SIG-M5 (cell line): ENCODE measurements at places on chromosomes 13 and 19.

DNA sequence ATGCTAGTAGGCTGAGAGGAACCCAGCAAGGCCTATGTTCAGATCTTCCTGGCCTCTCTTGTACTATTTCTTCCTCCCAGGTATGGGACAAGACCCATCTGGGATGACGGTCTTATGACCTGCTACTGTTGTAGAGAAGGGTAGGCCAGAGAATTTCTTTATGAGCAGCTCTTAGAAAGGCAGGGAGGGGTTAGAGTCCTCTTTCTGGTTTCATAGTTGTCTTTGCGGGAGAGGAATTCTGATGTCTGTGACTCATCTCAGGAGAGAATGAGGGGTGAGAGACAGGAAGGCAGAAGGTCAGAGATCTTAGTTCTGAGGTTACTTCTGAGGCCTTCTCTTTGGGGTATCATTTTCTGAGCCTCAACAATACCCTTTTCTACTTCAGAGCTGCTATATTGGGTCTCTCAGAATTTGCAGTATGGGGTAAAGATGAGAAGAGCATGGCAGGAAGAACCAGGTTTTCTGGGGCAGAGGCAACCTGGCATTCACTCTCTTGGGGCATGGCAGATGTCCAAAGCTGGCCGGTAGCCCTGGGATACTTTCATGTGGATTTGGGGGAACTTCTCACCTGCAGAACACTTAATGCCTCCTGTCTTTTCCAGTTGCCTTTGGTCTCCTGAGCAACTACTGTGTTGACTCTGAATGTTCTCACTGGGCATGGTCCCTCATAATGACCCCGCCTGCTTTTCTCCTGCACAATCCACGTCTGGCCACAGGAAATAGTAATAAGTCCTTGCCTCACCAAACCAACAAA, 154.4 kb downstream of the GGACT start:
- DNase-seq = no peak

- DNase-seq = no peak
Observed at GRCh38 chr13:99496184-99497142, 4.8 kb upstream of the TM9SF2 start.

DNA sequence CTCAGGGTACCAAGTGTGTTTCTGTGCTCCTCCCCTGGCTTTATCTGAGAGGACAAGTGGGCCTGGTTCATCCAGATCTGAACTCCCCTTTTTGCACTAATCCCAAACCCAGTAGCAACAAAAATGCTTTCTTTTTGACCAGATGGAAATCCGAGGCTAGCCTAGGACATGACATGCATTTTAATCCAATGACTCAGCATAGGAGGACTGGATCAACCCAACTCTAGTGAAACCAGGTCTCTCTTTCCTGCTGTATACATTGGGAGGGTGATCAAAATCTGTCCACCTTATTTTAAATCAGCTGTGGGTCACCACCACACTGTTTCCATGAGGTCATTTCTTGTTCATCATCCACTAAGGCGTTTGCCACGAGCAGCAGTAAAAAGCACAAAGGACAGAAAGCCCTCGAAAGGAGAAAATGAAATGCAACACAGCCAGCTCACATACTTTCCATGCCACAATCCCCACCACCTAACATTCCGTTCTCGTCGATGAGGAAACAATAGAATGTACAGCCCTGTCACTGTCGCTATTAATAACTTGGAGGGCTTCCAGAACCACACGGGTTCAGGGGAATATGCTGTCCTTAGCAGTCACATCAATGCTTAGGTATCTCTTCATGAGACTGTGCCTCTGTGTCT, 543.0 kb downstream of the IRS2 start:
- no peak for DNase-seq

- DNase-seq = no peak
Observed at GRCh38 chr13:75250526-75251178, 231.3 kb downstream of the TBC1D4 start.

GRCh38 chr19:39251846-39252245, 3.2 kb upstream of the IFNL4 start:
- no peak for DNase-seq

DNA sequence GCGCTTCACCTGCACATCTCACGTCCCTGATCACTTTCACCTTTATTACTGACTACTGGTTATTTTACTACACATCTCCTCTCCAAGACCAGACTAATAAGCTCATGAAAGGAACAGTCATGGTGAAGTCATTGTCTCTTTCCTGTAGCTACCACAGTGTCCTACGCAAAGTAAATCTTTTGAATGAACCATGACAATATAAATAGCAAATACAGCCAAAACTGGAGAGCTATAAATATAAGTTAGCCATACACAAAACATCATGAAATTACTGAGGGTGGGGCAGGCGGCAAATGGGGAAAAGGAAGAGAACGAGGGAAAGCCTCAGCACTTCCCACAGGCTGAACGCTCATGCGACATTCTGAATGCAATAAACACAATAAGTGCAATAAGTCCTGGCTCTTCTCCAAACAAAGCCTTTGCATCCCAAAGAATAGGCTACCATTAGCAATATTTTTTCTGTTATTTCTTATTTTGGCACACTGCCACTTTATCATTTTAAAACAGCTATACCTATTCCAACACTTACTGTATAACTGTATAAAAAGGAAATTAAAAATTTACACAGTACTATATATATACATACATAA, 62.5 kb downstream of the TUBGCP3 start:
- DNase-seq = no peak

DNA sequence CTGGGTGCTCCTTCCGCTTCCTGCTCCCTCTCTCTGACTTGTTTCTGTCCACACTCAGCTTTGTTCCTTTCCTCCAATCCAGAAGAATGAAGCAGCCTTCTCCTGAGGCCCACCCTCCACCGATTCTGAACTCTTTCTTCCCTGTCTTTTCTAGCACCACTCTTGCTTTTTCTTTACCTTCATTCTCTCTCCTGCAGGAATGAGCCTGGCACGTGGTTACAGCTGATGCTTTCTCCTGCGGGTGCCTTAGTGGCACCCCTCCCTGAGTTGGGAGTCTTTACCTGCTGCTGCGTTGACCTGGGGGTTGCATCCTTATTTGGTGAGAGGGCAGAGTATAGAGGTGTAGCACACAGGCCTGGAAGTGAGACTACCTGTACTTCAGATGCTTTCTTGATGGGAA, 6.2 kb downstream of the UBAC2 start:
- no peak for DNase-seq

DNA sequence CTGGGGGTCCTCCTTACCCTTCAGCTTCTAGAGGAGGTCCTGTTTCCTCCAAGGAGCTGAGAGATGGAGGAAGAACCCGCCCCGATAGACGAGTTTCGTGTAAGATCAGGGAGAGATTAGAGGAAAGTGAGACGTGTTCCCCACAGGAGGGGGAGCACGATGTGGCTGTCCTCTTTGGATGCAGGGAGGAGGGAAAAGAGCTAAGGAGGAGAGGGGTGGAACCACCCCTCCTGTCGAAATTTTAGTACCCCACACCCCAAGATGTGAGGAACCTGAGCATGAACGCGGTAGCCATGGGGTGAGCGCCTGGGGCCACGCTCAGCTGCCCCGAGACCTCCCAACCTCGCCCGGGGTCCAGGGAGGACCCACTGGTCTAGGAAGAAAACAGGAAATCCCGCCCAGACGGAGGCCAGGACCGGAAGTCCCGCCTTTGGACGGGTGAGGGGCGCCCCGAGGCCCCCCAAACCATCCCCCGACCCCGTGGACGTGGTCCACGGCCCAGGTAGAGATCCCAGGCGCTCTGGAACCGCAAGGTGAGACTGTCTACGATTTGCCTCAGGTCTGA, 1.2 kb downstream of the AKT1S1 start:
- DNase-seq = no peak

- DNase-seq = no peak
Observed at GRCh38 chr13:54945973-54946372, 1917.4 kb downstream of the OLFM4 start.

- DNase-seq = no peak
Observed at GRCh38 chr19:55392820-55393761, 7.4 kb downstream of the RPL28 start.

DNA sequence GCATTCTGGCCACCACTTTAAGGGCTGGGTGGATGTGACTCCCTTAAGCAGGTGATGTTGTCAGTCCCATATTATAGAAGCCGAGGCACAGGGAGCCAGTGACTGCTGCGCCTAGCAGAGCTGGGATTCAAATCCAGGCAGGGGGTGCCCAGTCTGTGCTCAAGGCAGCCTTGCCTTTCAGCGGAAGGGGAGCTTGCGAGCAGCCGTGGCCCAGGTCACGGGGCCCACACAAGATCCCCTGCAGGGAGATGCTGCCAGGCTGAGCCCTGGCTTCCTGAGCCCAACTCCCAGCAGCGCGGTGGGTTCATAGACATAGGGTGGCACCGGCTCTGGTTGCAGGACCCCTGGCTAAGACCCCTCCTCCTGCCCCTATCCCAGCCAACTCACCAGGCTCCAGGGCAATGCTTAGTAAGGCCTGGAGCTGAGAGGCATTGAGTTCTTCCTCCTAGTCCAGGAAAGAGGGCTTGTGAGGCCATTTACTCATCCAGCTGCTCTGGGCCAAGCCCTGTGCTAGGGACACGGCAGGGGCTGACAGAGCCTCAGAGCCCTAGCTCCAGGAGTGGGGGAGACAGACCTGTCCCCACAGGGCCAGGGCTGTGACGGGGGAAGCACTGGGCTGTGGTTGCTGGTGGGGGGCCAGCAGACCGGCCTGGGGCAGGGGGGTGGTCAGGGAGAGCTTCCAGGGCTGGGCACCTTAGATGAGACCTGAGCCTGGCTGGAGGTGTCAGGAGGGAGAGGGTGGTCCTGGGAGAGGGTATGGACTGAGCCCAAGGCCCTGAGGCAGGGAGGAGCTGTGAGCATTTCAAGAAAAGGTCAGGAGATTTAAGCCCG, 9.6 kb downstream of the CAPN12 start:
- DNase-seq = no peak

GRCh38 chr13:47521890-47522487, 479.1 kb downstream of the SUCLA2 start:
- DNase-seq = no peak

DNA sequence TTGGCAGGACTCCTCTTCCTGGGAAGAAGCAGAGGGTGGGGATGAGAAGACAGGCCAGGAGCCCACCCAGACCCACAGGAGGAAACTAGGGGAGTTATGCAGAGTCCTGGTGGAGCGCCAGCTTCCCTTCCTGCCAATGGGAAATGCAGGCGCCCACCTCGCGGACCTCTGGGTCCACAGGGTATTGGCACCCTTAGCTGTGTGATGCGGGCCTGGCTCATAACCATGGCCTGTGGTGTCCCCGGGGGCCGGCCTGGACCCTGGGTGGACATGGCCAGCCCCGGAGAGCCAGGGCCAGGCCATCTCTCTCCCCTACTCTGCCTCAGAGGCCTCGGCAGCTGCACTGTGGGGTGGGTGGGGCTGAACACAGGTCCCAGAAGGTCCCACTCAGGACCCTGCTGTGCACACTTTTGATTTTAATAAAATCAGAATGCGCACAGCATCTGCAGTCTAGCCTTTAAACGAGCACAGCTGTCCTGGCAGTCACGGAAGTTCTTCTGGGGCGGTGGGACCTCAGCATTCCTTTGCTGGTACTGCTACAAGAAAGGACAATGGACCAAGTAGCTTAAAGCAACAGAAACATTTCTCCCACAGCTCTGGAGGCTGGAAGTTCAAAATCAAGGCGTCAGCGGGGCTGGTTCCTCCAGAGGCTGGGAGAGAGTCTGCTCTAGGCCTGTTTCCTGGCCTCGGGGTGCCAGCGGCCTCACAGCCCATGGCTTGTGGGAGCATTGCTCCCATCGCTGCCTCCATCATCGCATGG, 1.8 kb downstream of the F10 start:
- DNase-seq = no peak

DNA sequence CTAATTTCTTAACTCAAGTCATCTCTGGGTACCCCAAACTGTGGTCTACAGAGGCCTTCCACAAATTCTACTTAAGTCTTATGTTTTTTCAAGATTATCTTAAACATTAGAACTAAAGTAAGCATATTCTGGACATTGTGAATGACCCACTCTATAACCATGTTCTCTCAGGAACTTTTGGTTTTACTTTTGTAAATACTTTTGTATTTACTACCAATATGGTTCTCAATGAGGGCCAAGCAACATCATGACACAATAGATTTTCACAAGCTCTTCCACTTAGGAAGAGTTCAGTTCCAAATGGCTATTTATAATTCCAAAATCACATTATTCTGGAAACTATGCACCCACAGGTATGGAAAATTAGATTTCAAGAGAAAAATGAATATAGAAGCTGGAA, 10.8 kb downstream of the DIAPH3 start:
- DNase-seq = no peak

DNA sequence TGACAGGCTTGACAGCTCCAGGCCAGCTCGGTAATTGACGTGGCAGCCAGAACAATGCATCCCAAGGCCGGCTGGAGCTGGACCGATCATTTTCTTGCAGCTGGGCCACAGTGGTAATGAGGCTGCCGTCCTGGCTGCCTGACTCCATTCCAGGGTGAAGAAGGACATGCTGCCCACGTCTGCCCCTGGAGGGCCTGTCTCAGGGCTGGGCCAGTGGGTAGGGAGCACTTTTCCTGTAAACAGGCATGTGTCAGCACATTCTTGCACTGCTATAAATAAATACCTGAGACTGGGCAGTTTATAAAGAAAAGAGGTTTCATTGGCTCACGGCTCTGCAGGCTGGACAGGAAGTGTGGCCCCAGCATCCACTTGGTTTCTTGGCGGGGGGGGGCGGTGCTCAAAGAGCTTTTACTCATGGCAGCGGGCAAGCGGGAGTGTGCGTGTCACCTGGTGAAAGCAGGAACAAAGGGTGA, 38.1 kb upstream of the KCTD15 start:
- no peak for DNase-seq

- no peak for DNase-seq
Observed at GRCh38 chr13:105625691-105626090, 909.8 kb downstream of the EFNB2 start.

DNA sequence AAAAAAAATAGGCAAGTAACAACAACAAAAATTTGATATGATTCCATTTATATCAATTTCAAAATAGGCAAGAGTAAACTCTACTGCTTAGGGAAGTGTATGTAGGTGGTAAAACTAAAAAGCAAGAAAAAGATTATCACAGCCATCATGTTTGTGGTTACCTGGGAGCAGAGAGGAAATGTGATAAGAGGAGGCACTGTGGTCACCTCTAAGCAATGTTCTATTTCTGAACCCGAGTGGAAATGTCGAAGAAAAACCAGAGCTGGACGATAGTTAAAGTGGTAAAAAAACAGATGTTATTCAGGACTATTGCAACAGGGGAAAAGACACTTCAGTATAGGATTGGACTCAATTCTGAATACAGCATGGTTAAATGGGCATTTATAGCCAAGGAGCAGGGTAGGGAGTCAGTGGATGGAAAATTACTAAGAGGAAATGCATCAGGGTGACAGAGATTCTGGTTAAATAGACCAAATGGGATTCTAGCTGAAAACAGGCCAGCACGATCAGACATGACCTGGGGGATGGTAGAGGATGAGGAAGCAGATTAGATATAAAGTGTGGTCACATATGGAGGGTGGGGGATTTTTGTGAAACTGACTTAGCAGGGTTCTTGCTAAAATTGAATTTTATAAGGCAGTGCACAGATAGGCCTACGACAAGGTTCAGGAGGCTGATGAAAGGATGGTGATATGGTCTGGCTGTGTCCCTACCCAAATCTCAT, 6.0 kb upstream of the TEX30 start:
- no peak for DNase-seq

- DNase-seq = no peak
Observed at GRCh38 chr13:91346850-91347201, 661 bp upstream of the MIR17HG start.
